ENCODE measurements at places on chromosomes 3 and 15. TPM values are rescaled to one million over a fixed set of nuclear protein-coding genes. Genes with fewer than 3 reads are reported as not detected.

DNA sequence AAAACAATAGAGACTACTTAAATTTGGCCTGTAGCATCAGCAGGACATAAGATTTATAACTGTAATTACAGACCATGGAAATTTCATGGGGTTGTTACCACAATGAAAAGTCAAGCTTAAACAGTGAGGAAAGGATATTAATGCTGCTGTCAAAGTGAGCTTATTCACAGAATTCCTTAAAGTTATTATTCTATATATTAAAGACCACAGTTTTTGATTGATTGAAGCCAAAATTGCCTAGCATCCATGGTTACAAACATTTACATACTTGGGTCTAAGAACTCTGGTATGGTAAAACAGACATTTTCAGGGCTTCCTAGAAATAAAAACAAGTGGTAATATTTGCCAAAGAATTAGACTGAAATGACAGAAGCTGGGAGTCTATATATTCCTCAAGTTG lies 248.6 kb downstream of the ATP8B4 start:
- H3K4me1 ChIP-seq = no peaks in the 10 kb centered on the region
- no peak overlapping the region for H3K27ac ChIP-seq
- H3K27me3 ChIP-seq = no peaks in the 10 kb centered on the region
- H3K36me3 ChIP-seq = no peaks in the 10 kb centered on the region

DNA sequence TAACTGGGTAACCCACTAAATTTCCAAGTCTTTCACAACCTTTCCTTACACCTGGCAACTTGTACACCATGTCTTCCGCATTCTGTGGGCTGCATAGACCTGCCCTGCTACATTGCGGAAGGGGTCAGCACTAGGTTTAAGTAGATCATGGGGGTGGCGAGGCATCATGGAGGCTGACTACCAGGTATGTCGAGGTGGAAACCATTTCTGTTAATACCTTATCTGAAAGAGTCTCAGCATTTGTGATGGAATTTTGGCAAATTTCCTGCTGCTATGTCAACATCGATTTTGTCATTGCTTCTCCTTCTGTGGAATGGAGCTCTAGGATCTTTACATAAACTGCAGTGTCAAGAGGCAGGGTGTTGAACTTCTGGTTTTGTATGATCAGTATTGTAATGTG lies 187.2 kb downstream of the GHSR start:
- peaks cover 42% of the 10 kb centered on the region for H3K4me1 ChIP-seq

Gene GALNT15
- not detected for polyA plus RNA-seq

- H3K27me3 ChIP-seq = no peaks in the 10 kb centered on the region
- H3K4me1 ChIP-seq = no peaks in the 10 kb centered on the region
- no peak overlapping the region for H3K27ac ChIP-seq
- no peaks in the 10 kb centered on the region for H3K36me3 ChIP-seq
- no peak overlapping the region for H3K4me3 ChIP-seq
Measured at GRCh38 chr15:38689522-38689921, 124.9 kb upstream of the RASGRP1 start.

DNA sequence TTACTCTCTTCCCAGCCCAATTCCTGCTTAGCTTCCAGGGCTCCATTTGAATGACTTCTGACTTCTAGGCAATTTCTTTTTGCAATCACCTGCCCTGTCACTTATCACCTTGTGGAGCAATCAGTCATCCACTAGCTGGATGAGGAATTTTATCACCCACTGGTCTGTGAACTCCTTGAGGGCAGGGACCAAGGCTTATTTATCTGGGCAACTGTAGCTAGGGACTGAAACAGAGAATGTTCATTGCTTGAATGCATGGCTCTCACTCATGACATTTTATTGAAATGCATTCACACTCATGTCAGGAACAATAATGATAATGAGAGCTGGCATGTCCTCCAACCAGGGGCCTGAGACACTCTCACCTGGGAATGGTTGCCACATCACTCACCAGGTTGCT lies 15.5 kb downstream of the TNFAIP8L3 start:
- H3K4me3 ChIP-seq = no peak overlapping the region
- peaks cover 21% of the 10 kb centered on the region for H3K4me1 ChIP-seq
- DNase-seq = no peak
- no peak overlapping the region for H3K27ac ChIP-seq
- no peaks in the 10 kb centered on the region for H3K36me3 ChIP-seq

Gene ITPKA
- 0.55 TPM for polyA plus RNA-seq

Gene DTX3L
- 2.1 TPM for polyA plus RNA-seq

- no peak overlapping the region for H3K27ac ChIP-seq
- no peaks in the 10 kb centered on the region for H3K36me3 ChIP-seq
- no peaks in the 10 kb centered on the region for H3K4me1 ChIP-seq
- H3K4me3 ChIP-seq = no peak overlapping the region
- DNase-seq = no peak
Measured at GRCh38 chr3:30502742-30503073, 103.7 kb upstream of the TGFBR2 start.

DNA sequence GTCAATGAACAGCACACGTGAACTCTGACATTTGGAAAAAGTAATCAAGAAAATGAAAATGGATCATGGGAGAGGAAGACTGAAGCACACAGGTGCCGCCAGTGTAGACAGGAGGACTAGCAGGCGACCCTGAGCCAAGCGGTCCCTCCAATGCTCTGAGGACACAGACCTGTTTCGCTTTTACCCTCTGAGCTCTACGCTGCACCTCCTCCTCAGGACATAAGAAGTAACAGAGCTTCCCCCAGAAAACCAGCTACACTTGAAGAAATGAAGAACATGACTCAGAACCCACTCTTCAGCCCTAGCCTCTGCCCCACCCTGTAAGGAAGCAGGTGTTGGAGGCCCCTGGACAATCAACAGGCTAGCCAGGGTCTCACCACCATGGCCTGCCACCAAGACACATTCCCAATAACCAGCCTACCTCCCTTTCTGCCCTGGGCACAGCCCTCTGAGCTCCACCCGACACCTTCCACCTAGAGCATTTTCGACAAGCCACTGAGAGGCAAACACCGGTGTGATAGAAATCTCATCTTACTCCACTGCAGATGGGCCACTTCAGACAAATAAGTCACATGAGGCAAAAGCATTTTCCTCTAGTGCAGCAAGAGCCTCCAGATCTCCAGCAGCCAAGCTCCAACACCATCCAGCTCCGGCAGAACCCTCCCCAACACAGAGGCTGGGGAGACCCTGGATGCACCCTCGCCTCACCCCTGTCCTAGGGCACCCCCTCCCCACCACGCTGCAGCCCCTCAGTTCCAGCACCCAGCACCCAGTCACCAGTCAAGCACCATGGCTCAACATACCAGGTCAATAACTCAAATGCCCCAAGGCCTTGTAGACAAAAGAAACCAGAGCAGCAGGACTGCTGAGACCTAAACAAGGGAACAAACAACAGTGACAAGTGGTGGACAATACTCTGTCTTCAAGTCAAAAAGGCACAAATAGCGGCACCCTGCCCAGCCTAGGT lies 11.4 kb downstream of the FAM174B start:
- H3K4me3 ChIP-seq = no peak overlapping the region
- H3K36me3 ChIP-seq = no peaks in the 10 kb centered on the region
- no peaks in the 10 kb centered on the region for H3K27me3 ChIP-seq
- DNase-seq = no peak
- H3K4me1 ChIP-seq = peaks cover 26% of the 10 kb centered on the region

Gene FBXO40
- polyA plus RNA-seq = 0.05 TPM

Gene HYPK
- 40.1 TPM for polyA plus RNA-seq

DNA sequence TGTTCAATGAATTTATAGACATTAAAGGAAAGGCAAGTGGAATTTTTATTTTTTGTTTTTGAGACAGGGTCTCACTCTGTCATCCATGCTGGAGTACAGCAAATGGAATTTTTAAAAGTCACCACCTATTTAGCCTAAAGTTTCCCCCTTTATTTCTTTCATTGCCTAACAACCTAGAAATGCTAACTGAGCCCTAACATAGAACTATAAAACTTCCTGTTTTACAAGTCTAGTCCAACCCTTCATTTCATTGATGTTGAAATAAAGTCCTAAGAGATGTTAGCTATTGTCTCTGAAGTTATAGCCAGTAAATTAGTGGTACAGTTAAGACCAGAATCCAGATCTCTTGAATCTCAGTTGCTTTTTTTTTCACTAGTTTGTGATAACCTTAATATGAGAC lies 39.0 kb downstream of the MAPK6 start:
- H3K36me3 ChIP-seq = peaks cover 37% of the 10 kb centered on the region
- H3K27ac ChIP-seq = no peak overlapping the region
- no peaks in the 10 kb centered on the region for H3K27me3 ChIP-seq
- no peaks in the 10 kb centered on the region for H3K4me1 ChIP-seq
- DNase-seq = no peak

GRCh38 chr3:184927796-184928315 lies 115.9 kb downstream of the VPS8 start:
- no peak for DNase-seq
- H3K36me3 ChIP-seq = no peaks in the 10 kb centered on the region
- H3K27me3 ChIP-seq = no peaks in the 10 kb centered on the region
- peaks cover 5% of the 10 kb centered on the region for H3K4me1 ChIP-seq
- H3K27ac ChIP-seq = no peak overlapping the region
- no peak overlapping the region for H3K4me3 ChIP-seq

GRCh38 chr15:51252671-51253070 lies 85.7 kb downstream of the CYP19A1 start:
- no peak overlapping the region for H3K27ac ChIP-seq
- no peaks in the 10 kb centered on the region for H3K27me3 ChIP-seq
- no peak for DNase-seq
- no peaks in the 10 kb centered on the region for H3K4me1 ChIP-seq
- no peaks in the 10 kb centered on the region for H3K36me3 ChIP-seq

DNA sequence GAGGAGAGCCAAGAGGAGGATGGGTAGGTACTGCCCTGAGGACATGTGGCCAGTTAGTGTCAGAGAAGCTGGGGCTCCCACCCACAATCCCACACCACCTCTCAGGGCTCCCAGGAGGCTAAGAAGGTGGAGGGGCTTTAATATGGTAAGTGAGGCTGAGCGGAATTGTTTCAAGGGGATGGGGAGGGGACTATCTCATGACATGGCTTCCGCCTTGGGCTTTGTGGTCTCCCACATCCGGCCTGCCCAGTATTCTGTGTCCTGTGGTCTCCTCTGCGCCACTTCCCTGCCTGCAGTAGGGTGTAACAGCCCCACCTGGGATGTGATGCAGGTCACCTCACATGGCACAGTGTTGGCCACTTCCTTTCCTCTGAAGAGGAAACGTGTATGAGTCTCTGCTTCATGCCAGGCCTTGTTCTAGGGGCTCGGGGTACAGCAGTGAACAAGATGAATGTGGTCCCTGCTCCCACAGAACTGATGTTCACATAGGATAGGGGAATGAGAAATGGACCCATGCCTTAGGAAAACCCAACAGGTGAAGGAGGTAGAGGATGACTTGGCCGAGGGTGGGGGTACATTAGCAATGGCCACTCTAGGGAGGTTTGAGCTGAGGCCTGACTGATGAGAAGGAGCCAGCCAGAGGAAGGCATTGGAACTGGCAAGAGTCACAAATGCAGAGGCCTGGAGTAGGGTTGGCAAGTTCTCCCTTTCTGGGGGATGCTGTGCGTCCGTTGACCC lies 3.2 kb downstream of the NEIL1 start:
- no peak overlapping the region for H3K27ac ChIP-seq
- no peaks in the 10 kb centered on the region for H3K36me3 ChIP-seq
- DNase-seq = no peak
- H3K4me3 ChIP-seq = no peak overlapping the region

- H3K4me1 ChIP-seq = peaks cover 31% of the 10 kb centered on the region
- no peak for DNase-seq
- no peak overlapping the region for H3K27ac ChIP-seq
- H3K4me3 ChIP-seq = no peak overlapping the region
Measured at GRCh38 chr3:182330646-182331045, 462.7 kb upstream of the ATP11B start.

- H3K36me3 ChIP-seq = no peaks in the 10 kb centered on the region
- no peak overlapping the region for H3K27ac ChIP-seq
- H3K27me3 ChIP-seq = peaks cover 42% of the 10 kb centered on the region
- H3K4me1 ChIP-seq = peaks cover 12% of the 10 kb centered on the region
- no peak overlapping the region for H3K4me3 ChIP-seq
Measured at GRCh38 chr3:98721776-98722175, 41.4 kb upstream of the ST3GAL6 start.
